Left ventricle myocardium inferior (tissue), 1 donor: ENCODE measurements at places on chromosomes 12 and 14.
A peak's percentile ranks its signal among the peaks of the same experiment; 100 is the strongest.

DNA sequence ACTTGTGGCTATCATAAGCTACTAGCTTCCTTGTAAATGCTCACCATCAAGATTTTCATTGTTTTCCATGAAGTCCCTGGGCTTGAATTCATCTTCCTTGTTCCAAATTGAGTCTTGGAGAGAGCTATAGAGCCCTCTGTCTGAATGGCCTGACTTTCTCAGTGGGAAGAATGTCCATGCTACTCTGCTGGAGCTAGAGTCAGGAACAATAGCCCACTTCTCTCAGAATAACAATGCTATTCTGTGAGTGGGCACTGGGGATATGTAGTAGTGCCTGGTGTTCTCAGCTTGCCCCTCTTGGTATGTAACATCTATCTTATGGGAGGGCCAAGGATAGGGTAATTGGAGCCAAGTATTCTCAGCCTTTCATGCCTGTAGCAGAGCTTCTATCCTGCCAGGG lies 127.6 kb upstream of the TRHDE start:
- H3K27ac ChIP-seq, result no peak overlapping the region
- H3K4me1 ChIP-seq, result no peaks in the 10 kb centered on the region
- no peaks in the 10 kb centered on the region for H3K36me3 ChIP-seq
- no peak overlapping the region for H3K4me3 ChIP-seq
- H3K27me3 ChIP-seq, result no peaks in the 10 kb centered on the region

- peak overlapping the region; percentile 90 for H3K27ac ChIP-seq
- H3K27me3 ChIP-seq, result no peaks in the 10 kb centered on the region
- H3K4me3 ChIP-seq, result peak overlapping the region; percentile 24
- H3K36me3 ChIP-seq, result no peaks in the 10 kb centered on the region
Observed at GRCh38 chr12:49672301-49673217, 34.6 kb downstream of the FMNL3 start.

DNA sequence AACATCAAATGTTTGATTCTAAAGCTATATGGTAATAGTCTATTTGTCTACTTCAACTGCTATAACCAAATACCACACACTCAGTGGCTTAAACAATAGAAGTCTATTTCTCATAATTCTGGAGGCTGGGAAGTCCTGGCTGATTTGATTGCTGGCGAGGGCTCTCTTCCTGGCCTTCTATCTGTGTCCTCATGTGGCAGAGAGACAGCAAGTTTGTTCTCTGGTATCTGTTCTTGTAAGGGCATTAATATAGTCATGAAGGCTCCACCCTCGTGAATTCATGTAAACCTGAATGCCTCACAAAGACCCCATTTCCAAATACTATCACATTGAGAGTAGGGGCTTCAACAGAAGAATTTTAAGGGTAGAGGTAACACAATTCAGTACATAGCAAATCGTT lies 34.1 kb downstream of the TRMT5 start:
- H3K4me3 ChIP-seq, result no peak overlapping the region
- no peak overlapping the region for H3K27ac ChIP-seq
- H3K36me3 ChIP-seq, result no peaks in the 10 kb centered on the region
- DNase-seq, result no peak
- peaks cover 26% of the 10 kb centered on the region for H3K4me1 ChIP-seq

DNA sequence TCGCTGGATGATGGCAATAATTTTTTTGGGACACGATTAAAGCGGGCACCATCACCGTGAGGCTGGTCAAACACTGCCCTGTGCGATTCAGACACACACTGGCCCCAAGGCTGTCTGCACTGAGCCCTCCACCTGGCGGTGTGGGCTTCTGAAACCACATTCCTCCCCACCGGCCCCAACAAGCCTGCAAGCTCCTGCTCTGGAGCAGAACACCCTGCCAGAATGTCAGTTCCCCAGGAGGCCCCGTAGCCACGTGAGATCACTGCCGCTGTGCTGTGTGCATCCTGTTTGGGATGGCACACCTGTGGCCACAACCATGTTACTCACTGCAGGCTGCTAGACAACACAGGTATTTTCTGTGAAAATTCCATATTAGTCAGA lies 7.9 kb downstream of the GSC start:
- H3K36me3 ChIP-seq, result no peaks in the 10 kb centered on the region
- H3K4me1 ChIP-seq, result no peaks in the 10 kb centered on the region
